ENCODE measurements at places on chromosomes 3 and 15.

GRCh38 chr15:72155003-72155621, 36.9 kb downstream of the SENP8 start:
- DNase-seq = no peak

DNA sequence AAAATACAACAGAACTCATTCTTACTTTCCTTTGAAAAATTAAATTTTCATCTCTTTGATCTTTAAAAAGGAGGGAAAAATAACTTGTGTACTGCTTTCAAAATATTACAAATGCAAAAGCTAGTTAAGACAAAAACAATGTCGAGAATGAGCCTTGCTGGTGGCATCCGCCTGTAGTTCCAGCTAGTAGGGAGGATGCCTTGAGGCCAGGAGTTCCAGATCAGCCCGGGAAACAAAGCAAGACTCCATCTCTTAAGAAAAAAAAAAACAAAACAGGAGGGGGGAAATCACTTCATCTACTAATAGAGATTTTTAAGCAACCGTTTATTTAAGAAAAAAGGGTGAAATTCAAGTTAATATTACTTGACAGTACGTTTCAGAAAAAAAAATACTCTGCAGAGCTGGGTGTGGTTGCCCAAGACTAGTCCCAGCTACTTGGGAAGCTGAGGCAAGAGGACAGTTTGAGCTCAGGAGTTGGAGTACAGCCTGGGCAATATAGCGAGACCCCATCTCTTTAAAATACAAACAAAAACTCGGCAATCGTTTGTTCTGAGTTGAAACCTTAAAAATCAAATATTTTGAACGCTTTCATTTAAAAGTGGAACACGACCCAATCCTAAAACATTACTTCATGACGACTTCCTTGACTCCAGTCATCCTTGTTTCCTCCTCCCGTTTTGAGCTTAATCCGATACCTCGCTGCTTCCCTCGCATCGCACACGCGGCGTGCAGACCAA, 1.2 kb downstream of the KPNA1 start:
- DNase-seq = no peak

- no peak for DNase-seq
Observed at GRCh38 chr3:49406571-49407565, 4.9 kb downstream of the RHOA start.

GRCh38 chr3:171828902-171829770, 14.0 kb upstream of the TMEM212 start:
- DNase-seq = no peak

GRCh38 chr3:173891272-173892100, 493.9 kb downstream of the NLGN1 start:
- no peak for DNase-seq

Data from stimulated activated CD4-positive, alpha-beta T cell treated with anti-CD3 and anti-CD28 coated beads, TNF-alpha, amount 100 ng/mL, for 24 hours (primary cell).